ENCODE measurements at places on chromosomes 5 and 9.

DNA sequence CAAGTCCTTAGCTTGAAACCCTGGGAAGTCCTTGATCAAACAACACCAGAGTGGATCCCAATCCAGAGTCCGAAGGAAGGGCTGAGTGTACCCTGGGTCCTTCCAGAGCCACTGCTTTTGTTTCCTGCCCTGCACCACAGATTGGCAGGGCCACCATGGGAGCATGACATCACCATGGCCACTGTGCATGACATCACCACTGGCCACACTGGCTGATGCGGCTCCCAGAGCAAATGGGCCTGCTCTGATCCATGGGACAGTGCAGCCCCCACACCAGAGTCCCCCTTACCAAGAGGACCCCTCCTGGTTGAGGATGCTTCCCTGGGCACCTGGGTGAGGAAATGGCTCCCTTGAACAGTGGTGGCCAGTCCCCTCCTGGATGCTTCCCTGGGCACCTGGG lies 9.9 kb downstream of the SLC6A3 start:
- DNase-seq, result no peak

DNA sequence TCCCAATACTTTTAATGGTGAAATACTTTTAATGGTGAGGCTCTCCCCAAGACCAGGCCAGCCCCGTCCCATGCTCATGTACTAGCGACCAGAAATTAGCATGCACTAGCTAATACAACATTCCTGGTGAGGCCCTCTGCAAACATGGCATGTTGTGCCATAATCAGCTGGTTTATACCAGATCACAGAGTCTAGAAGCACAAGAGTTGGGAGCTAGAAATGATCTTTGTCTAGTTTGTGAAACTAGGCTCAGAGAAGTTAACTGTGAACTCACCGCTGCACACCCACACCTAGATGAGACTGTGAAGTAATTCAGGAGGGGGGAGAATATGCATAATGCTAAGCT lies 37.4 kb downstream of the MTMR12 start:
- no peak for DNase-seq

DNA sequence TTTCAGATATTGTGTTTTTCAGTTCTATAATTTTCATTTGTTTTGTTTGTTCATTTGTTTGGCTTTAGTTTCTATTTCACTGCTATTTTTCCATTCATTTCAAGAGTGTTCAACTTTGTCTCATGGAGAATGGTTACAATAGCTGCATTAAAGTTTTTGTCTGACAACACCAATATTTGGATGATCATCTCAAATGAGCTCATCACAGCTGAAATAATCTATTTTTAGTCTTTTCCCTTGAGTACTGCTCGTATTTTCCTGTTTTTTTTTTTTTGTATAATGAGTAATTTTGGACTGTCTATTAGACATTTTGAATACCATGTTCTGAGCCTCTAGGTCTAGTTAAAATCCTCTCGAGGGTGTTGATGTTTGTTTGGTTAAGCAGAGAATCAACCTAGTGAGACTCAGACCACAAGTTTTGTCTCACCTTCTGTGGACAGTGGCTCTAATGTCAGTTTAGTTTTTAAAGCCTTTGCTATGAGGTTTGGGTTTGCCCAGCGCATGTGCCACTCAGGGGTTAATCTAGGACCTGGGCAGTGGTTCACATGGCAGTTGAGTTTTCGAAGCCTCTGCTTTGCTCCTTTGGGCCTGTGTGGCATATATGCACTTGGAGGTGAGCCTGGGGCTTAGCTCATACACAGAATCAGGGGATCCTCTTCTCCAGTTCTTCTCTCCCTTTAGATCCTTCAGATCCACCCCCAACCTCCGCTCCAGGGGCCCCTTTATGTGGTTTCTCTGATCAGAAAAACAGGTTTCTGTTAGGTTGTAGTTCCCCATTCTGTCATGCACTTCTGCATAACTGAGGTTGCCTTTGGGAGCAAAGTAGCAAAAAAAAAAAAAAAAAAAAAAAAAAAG lies 79.8 kb downstream of the ARSB start:
- no peak for DNase-seq

- DNase-seq, result no peak
Observed at GRCh38 chr9:3036333-3036700, 192.4 kb upstream of the PUM3 start.

- no peak for DNase-seq
Observed at GRCh38 chr9:77158772-77159513, 18.4 kb upstream of the VPS13A start.

GRCh38 chr5:41841325-41841724 lies 28.9 kb downstream of the OXCT1 start:
- DNase-seq, result no peak

GRCh38 chr9:14057368-14058324 lies 256.3 kb downstream of the NFIB start:
- no peak for DNase-seq

DNA sequence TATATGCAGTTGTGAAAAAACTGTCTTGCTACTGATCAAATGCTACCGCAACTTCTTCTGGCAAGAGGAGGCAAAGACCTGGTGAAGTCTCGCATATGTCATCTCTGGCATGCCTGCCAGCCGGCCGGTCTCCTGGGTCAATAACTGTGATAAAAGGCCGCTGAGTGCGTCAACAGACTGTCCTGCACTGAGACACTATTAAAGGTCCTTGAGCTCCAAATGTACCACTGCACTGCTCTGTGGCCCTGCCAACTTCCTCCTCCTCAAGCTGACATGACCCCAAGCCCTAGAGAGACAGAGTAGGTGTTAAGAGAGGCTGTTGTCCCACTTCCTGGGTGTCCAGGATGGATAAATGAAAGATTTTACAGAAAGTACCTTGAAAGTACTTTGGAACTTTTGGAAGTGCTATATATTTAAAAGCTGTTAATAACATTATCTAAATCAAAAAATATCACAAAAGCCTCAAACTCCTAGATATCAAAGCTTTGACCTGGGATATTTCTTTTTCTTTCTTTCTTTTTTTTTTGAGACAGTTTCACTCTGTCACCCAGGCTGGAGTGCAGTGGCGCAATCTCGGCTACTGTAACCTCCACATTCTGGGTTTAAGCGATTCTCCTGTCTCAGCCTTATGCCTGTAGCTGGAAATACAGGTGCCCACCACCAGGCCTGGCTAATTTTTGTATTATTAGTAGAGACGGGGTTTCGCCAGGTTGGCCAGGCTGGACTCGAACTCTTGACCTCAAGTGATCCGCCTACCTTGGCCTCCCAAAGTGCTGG lies 31.5 kb downstream of the RAPGEF1 start:
- DNase-seq, result peak; percentile 90

GRCh38 chr9:37564916-37565315 lies 11.3 kb downstream of the FBXO10 start:
- no peak for DNase-seq

DNA sequence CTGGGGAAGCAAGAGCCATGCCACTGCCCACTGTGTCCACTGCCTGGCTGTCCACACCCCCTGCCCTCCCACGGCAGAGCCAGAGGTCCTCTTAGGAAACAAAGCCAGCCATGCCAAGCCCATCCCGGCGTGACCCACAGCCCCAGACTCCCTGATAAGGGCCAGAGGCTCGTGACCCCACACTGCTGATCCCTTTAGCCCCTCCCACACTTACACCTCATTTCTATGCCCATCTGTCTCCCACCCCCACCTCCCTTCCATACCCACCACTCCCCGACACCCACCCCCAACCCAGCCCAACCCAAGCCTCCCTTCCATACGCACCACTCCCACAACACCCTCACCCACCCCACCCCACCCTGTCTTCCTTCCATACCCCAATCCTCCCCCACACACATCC lies 17.3 kb downstream of the PTGES start:
- DNase-seq, result no peak

GRCh38 chr9:109718861-109719260 lies 61.1 kb upstream of the PALM2AKAP2 start:
- no peak for DNase-seq

DNA sequence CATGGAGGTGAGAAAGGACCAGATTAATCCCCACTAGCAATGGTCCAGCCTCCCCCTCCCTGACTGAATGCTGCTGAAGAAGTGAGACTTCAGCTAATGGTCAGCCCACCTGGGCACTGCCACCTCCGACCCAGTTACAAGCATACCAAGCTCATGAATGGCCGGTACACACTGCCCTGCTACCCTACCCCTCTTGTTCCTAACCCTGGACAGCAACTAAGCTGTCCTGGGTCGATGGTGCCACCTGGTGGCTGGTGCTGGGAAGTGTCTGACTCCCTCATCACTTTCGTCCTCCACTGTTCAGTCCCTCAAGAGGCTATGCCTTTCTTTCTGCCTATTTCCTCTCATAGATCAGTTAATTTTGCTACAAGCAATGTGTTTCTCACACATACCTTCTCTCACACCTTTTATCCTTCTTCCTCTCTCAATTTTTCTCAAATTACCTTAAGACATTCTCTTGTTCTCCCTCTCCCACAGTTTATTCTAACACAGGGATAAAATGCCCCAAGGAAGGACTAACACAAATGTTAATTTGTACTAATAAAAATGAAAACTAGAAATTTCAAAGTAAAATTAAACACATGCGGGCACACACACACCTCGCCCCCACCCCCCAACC lies 42.4 kb downstream of the PAX5 start:
- DNase-seq, result no peak

DNA sequence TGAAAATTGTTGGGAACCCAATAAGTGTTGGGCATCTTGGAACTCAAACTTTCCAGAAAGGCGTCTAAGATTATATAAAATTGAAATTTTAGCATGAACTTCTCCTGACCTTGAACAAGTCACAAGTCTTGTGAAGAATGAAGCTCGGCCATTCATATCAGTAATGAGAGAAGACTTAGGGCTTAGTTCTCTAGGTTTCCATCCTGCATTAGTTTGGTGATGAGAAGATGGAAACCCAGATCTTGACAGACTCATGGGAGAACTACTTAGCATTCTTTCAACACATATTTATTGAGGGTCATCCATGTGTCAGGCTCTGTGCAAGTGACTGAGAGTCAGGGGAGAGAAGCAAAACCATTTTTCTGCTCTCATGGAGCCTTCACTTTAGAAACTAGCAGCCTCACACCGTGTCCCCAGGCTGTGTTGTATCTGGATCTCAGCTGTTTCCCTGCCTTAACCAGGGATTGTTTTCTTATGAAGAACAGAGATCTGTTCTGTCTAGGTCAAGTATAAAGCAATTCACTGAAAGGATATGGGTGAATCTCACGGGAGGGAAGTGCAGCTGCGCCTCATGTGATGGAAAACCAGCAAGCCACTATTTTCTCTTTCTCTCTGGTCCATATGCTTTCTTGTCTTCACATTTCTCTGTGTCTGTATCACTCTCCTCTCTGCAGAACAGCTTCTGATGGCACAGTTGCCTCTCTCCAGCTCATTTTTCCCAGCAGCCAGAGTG lies 3.4 kb downstream of the GARNL3 start:
- no peak for DNase-seq

DNA sequence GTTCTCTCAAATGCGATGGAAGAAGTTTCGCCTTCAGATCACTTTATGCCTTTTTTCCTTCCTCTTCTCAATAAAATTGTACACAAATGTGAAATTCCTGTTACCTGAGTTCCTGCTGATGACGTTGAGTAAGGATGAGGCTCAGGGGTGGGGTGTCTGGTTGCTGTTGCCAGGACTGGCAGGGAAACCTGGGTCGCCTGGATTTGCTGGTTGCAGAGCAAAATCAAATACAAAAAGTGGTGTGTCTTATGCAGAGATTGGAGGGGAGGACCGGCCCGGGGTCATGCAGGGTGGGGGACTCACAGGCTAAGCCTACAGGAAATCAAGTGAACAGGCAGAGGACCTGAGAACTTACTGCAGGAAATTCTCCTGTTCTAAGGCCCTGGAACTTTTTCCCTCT lies 39.2 kb downstream of the ANXA2R start:
- DNase-seq, result no peak

DNA sequence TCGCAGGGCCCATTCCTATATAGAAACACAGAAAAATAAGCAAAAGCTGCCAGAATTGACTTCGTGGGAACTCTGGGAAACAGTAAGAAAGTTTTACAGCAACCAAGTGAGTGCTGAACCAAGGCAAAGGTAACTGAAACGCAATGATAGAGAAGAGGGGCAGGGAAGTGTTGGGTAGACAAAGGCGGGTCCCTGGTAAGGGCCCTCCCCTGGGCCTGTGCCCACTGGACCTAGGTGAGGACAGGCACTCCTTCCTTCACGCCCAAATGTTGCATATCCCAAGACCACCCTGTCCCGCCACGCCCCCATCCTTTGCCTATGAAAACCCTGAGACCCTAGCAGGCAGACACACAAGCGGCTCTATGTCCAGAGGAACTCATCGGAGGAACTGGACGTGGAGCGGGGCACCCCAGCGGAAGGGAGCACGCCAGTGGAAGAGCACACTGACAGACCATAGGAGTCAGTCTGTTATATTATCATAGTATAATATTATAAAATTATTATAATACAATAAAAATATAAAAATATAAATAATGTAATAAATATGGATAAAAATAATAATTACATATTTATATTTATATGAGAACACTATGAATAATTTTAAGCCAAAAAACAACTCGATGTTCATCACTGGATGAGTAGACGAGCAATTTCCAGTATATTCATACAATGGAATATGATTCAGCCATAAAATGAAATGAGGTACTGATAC lies 27.9 kb downstream of the CDKN2A start:
- no peak for DNase-seq

GRCh38 chr9:109453210-109453842 lies 44.8 kb downstream of the PTPN3 start:
- DNase-seq, result no peak

DNA sequence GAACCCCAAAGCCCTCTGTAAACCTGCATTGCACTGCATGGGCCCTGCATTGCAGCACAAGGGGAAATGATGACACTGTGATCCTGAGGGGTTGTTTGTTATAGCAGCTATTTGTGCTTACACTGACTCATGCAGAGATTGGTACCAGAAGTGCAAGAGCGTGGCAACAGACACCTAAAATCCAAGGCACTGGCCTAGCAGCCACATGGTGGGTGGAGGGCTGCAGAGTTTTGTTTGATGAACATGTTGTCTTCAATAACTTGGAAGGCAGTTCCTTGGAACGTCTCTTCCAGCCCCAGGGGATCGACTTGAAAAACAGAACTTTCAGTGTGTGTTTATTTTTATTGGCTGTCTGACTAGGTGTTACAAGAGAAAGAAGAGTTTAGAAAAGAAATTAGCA lies 14.5 kb downstream of the FCN2 start:
- DNase-seq, result peak; percentile 10

GRCh38 chr5:164577742-164578141 lies 1072.3 kb downstream of the MAT2B start:
- DNase-seq, result no peak

GRCh38 chr9:121827251-121827967 lies 176.0 kb downstream of the DAB2IP start:
- no peak for DNase-seq

DNA sequence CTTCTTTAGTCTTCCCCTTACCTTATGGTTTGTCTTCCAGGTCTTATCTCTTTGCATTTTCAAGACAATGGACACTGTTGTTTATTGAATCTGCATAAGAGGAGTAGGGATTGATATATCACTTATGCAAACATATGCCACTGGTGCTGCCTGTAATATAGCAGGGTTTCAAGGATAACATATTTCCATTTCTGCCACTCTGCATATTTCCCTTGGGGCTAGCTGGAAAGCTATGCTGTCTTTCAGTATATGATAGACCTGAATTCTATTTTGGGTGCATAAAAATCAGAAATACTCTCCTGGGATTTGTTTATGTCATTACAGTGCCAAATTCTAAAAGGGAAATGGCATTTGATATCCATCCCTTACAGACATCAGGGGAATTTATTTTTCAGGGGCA lies 400.2 kb downstream of the TLR4 start:
- no peak for DNase-seq
